ENCODE measurements at places on chromosomes 7 and 10.

DNA sequence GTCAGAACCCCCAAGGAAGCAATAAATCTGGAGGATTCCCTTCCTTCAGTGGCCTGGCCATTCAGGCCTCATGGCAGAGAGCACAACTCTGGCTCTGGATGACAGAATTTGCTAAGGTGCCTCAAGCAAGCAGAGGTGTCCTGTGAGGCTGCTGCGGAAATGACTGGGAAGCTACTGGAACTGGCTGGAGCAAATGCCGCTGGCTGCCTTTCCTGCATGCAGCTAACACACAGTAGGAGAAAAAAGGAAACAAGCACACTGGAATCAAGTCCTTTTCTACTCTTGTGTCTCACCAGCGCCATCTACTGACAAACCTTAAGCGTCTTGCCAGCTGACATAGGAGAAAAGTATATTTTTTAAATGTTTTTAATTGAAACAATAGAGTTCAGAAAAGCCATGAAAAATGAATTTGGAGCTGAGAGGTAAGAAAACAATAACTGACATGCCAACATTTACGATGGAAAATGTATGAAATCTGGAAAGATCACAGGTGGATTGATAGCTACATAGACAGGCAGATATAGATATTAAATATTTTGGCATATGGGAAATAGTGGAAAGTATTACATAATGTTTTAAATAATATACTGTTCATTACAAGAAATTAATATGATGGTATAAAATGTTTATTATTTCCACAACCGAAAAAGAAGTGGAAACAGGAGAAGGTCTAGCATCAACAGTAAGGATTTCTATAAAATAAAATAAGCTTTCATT is 951.6 kb downstream of the ANKRD7 start:
- no peak for DNase-seq

GRCh38 chr10:126895214-126895781 is 9.9 kb upstream of the DOCK1 start:
- DNase-seq, result no peak

- no peak for DNase-seq
Measured at GRCh38 chr7:54946271-54946670, 72.5 kb upstream of the EGFR start.

GRCh38 chr10:24556126-24556749 is 167.4 kb downstream of the ARHGAP21 start:
- no peak for DNase-seq

- DNase-seq, result no peak
Measured at GRCh38 chr7:49479936-49480544, 293.4 kb upstream of the VWC2 start.

- DNase-seq, result no peak
Measured at GRCh38 chr7:84837405-84837804, 349.5 kb downstream of the SEMA3D start.

GRCh38 chr10:58723966-58724365 is 211.3 kb downstream of the BICC1 start:
- DNase-seq, result no peak

GRCh38 chr10:36808625-36809362 is 316.6 kb upstream of the ANKRD30A start:
- no peak for DNase-seq

DNA sequence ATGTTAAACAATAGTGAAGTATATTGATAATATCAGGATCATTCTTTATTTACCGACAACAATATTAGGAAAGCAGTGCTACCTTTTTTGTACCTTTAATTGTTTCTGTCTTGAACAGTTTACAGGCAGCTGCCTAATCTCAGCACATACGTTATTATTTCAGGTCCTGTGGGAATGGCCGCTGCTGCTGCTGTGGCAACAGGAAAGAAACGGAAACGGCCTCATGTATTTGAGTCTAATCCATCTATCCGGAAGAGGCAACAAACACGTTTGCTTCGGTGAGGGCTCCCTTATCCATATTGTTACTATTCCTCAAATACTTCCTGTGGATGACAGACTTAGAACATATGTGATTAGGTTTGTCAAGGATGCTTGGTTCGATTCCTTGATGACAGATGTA is 59.7 kb downstream of the NRF1 start:
- no peak for DNase-seq

DNA sequence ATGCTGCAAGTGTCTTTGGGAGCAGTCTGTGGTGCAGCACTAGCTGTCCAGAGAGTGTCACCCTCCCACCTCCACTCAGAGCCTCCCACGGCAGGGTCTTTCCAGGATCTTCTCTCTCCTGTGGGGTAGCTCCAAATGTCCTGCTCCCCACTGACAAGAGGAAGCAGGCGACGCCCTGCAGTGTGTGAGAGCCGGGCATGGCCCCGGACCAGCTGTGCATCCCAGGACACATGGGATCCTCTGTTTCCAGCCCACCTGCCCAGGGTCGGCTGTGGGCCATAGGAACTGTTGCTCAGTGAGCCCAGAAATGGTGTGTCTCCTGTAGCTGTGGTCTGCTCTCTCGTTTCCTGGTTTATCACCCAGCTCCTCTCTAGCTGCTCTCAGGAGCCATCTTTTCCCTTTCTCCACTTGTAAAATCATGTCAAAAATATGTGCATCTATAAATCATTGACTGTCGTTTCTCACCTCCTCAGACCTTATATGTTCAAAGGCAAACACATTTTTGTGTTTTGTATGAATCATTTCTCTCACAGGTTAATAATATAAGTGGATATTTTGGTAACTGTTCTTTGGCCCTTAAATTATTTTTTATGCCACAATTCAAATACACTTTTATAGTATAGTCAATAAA is 74.9 kb downstream of the VWC2 start:
- no peak for DNase-seq

- DNase-seq, result no peak
Measured at GRCh38 chr7:7790041-7790741, 71.8 kb upstream of the RPA3 start.

GRCh38 chr10:78339251-78339650 is 305.6 kb downstream of the RPS24 start:
- DNase-seq, result peak; percentile 47

- DNase-seq, result no peak
Measured at GRCh38 chr10:77970869-77971803, 44.6 kb upstream of the DLG5 start.

DNA sequence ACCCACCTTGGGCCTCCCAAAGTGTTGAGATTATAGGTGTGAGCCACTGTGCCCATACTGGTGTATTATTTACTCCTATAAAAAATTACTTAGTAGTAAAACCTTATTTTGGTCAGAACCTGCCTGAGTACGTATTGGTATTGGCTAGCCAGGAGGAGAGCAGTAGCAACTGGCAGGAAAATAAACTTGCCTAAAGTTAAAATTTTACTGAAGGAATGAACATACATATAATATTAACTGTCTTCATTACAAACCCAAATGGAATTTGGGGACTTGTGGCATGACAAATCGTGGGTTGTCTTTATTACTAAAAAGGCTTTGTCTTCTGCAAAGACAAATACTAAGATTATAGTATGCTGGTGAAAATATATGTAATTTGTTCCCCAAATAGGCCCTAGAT is 8.4 kb downstream of the RAB18 start:
- no peak for DNase-seq

DNA sequence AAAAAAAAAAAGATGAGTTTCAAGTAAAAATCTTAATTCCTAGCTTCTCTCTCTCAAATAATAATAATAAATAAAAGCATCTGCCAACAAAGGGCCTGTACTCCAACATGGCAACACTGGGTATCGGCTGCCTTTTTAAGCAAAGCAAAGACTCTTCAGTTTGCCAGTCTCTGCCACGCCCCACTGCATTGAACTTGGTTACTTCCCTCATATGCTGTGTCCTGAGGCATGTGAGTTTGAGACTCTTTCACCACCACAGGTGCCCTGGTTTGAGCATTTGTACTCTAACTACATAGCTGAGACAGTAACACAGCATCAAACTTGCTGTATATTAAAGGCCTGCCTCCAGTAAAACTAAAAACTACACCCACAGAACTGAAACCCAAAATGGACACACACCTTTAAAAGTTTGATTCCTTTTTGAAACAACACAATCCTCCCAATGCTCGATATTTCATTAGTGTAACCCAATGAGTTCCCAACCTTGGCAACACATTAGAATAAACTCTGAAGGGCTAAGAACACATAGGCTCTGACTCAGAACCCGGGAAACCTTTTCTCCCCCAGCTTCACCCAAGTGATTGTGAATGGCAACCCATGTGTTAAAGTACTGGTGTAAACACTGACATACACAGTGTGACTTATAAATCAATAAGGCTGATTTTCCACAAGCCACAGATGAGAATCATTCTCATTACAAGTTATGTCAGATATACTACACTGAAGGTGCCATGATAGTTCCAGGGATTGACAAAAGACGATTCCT is 12.0 kb downstream of the JAZF1 start:
- no peak for DNase-seq

DNA sequence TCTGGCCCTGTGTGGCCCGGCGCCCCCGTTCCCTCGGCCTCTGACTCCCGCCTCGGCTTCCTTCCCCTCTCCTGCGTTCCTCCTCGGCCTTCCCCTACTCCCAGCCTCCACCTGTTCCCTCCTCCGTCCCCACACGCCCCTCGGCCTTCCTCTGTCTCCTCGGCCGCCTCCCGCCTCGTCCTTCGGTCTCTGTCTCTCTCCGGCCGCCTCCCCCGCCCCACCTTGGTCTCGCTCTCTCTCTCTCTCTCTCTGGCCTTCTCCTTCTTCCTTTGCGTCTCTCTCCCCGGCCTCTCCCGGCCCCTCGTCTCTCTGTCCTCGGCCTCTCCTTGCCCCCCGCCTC is 588 bp downstream of the GET4 start:
- no peak for DNase-seq

DNA sequence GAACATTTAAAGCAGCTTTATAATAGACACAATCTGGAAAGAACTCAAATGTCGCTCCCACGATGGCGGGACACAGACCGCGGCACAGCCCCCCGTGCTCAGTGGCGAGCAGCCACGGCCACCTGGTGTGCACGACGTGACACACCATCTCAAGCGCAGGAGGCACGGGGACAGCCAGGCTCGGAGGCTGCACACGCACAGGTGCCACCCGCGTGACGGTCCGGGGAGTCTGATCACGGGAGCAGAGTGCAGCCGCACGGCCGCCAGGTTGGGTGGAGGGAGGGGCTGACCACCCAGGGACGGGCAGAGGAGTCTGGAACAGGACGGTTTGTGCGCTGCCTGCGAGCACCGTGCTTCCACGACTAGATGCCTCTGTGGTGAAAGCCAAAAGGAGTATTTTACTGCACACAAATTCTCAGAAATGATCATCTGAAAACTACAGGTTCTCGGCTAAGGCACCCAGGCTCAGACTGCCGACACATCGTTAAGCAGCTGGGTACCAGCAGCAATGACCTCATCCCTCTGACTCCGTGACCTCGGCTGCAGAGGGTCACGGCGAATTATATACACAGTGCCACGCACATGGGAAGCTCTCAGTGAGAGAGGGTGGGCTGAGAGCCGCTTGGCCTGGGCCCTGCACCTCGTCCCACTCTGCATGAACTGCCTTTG is 7.5 kb upstream of the GPER1 start:
- no peak for DNase-seq

DNA sequence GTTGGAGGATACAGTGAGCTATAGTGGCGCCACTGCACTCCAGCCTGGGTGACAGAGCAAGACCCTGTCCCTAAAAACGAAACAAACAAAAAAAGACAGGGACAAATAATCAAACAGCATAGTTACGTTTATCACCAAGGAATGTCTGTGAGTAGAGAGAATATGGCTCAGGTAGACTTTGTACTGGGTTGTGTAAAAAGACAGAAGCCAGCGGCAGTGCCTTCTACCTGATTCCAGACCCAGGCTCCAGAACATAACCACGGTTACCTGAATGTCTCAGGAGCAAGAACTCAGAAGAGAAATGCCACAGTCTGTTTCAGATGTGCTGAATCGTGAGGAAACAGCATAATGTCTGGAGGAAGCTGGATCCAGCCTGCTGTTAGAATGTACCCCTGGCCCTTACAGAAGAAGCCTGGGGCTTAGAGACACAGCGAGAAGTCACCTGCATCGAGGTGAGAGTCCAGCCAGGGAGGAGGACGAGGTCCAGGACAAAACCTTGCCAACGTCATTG is 60.9 kb upstream of the KAT6B start:
- DNase-seq, result no peak

GRCh38 chr10:129954492-129955315 is 9.4 kb downstream of the EBF3 start:
- peak; percentile 9 for DNase-seq

GRCh38 chr7:81492240-81492639 is 277.6 kb downstream of the HGF start:
- no peak for DNase-seq

DNA sequence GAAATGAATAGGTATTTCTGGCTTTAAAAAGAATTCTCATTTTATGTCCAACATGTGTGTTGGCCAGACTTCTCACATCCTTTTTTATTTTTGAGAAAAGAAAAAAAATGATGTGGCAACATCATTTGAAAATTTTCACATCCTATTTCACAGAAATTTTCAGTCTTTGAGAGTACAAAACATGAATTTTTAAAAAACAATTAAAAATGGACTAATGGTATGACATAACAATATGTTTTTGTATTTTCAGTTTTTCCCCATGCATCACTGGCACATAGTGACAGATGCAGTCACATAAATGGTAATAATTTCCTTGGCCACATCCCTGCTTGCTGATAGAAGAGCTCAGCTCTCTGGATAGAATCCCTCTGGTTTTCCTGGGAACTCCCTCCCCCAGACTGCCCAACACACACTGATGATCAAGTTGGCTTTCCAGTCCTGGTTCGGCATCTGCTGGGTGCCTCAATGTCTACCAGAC is 188.5 kb upstream of the AGR3 start:
- DNase-seq, result no peak

DNA sequence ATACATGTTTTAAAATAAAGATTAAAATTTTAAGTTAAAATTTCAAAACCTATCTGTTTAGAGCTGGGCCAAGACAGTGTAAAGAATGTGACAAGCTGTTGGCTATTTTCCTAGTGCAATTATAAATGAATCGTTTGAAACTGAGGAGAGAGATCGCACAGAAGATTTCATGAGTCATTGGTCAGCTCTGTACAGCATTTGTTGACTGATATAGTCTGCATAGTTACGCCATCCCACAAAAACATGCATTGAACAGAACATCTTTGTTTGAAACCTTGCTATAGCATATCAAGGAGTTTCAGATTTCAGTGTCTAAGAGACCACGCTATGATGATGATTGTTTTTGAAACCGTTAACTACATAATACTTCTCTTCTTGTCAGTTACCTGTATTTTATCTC is 1.3 kb upstream of the C10orf67 start:
- no peak for DNase-seq

- DNase-seq, result no peak
Measured at GRCh38 chr10:18278181-18278580, 138.0 kb downstream of the CACNB2 start.

GRCh38 chr10:94037286-94037685 is 43.6 kb downstream of the PLCE1 start:
- no peak for DNase-seq

DNA sequence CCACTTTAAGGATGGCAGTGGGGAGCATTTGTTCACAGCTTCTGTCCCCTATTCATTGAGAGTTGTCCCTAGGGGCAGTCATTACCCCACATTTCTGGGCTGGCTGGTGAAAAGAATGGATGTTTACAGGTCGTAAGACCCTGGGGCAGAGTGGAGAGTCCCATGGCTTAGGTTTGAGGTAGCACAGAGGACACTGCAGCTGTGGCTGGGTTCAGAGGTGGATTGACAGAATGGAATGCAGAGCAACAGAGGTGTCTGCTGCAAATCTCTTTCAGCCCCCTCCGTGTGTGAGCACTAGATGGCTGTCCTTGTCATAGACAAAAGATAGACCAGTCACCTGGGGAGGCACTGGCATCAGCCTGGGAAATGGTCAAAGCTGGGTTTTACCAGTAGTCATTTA is 141.9 kb downstream of the CACNB2 start:
- no peak for DNase-seq

- DNase-seq, result no peak
Measured at GRCh38 chr7:143245123-143245522, 18.1 kb upstream of the GSTK1 start.

GRCh38 chr7:68103319-68103718 is 1106.7 kb downstream of the TYW1 start:
- no peak for DNase-seq
